Left hindlimb (tissue), 1 donor: ENCODE measurements at places on chromosomes 3 and 15.

GRCh38 chr3:28940530-28940929, 340.3 kb upstream of the RBMS3 start:
- DNase-seq = peak; percentile 52

DNA sequence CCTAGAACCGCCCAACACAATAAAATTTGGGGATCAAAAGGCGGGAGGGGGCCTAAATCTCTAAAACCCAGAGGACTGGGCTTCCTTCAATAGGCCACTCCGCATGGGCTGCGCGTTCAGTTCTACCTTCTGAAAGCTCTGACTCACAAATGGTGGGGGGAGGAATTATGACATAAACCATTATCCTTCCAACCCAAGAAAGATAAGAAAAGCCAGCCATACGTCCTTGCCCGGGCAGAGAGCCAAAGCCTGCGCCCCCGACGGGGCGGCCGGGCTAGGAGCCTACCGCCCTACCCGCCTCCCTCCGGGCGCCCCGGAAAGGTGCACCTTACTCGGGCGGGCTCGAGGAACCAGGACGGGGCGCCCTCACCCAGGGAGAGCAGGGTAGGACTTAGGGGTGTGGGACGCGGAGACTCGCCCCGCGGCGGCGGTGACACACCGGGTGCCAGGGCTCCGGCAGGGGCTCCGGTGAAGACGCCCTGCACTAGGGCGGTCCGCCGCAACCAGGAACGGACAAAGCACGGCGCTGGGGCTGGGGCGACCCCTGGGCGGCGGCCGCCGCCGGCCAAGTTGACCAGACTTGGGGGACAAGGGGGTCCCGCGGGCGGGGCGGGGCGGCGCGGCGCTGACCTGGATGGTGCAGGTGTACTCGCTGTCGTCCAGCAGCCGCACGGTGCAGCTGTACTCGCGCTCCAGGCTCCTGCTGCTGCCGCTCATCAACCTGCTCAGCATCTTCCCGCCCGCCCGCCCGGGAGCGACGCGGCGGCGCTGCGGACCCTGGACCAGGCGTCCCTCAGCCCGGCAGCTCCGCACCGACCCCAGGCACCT, 534 bp downstream of the FRMD5 start:
- peak; percentile 40 for DNase-seq

DNA sequence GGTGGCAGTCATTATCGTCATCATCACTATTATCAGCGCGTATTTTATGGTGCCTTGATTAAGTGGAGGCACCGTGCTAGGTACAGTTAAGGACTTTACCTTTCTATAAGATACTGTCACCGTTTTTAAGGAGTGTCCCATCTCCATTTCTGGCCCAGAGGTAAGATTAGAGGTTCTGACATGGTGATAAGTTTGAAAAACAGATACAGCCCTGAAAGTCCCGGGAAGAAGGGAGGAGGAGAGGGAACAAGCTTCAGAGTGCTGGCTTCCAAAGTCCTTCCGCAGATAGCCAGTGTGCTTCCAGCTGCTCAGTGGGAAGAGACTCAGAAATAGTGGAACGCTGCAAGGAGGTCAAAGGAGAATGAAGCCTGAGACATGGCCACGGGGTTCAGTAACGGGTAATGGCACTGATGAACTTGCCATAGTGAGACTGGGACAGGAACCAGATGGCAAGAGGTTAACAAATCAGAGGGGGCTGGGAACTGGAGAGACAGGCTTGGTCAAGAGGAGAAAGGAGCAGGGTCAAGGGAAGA, 9.1 kb upstream of the TM4SF4 start:
- DNase-seq = no peak

- no peak for DNase-seq
Observed at GRCh38 chr3:169383770-169384169, 279.7 kb downstream of the MECOM start.

GRCh38 chr15:70033529-70034140, 64.1 kb downstream of the TLE3 start:
- DNase-seq = peak; percentile 60

- DNase-seq = no peak
Observed at GRCh38 chr3:159721324-159721723, 267.3 kb upstream of the IL12A start.

GRCh38 chr3:50642382-50642781, 25.4 kb downstream of the MAPKAPK3 start:
- no peak for DNase-seq

GRCh38 chr3:61864886-61865285, 303.5 kb downstream of the PTPRG start:
- DNase-seq = no peak

GRCh38 chr3:132788301-132788671, 66.1 kb upstream of the NPHP3 start:
- peak; percentile 37 for DNase-seq

GRCh38 chr3:194976874-194977273, 291.2 kb downstream of the FAM43A start:
- no peak for DNase-seq

DNA sequence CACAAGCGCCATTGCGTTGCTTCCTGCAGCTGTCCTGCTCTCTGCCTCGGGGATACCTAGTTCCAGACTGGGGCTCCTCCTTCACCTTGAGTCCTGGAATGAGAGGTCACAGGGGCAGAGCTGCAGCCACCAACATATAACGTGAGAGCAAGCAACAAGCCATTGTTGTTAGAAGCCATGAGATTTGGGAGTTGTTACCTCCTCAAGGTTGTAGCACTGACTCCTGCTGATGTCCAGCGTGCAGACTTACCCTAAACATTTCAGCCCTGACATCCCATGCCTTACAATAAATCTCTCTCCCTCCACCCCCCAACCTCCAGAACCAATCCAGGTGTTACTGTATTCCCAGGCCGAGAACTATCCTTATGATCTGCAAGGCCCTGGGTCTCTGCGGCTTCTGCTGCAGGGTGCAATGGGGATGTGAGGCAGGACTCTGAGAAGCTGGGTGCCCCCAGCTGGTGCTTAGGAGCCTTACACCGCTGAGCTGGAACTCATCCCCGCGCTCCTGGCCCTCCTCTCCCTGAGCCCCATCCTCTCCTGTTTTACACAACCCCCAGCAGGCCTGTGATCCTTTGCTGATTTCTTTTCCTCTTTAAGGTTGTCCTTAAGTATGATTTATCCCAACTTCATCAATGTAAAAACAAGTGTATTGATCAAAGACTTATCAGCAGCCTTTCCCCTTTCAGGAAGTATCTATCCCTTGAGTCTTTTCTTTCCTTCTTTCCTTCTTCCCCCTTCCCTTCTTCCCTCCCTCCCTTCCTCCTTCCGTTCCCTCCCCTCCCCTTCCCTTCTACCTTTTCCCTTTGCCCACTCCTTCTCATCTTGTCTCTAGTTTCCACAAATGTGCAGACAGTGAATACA, 84.2 kb upstream of the ABHD2 start:
- no peak for DNase-seq

DNA sequence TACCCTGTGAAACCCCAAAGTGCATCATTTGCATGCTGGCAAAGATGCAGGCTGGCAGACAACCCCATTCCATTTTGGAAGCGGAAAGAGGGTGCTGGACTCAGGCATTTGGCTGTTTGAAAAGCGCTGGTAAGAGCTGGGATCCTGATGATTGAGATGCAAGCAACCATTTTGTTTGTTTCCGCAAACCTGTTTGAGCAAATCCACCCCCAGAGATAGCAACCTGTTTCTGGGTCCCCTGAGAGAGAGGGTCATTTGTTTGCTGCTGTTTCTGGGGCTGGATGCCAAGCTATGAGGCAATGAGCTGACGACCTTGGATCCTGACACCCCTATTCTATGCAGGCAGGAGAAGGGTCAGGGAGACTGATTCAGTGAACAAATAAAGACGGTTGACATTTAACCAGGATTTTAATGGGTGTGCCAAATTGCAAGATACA, 9.8 kb downstream of the SLC6A1 start:
- DNase-seq = no peak

GRCh38 chr15:39059917-39060316, 495.3 kb upstream of the RASGRP1 start:
- DNase-seq = no peak

DNA sequence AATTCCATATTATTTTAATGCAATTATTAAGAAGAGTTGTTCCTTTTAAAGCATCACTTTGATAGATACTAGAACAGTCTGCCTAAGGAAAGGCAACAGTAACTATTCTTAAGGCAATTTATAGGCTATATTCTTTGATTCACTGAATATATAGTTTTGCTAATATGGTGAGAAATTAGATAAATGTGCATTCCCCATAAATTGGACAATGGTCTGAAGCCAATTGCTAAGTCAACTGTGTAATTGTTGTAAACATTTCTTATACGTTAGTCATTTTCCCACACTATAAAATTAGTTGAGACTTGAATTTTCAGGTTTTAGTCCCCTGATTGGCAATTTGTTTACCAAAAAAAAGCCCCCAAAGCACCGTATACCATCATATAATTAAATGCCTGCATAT, 263.0 kb upstream of the NECTIN3 start:
- DNase-seq = no peak

DNA sequence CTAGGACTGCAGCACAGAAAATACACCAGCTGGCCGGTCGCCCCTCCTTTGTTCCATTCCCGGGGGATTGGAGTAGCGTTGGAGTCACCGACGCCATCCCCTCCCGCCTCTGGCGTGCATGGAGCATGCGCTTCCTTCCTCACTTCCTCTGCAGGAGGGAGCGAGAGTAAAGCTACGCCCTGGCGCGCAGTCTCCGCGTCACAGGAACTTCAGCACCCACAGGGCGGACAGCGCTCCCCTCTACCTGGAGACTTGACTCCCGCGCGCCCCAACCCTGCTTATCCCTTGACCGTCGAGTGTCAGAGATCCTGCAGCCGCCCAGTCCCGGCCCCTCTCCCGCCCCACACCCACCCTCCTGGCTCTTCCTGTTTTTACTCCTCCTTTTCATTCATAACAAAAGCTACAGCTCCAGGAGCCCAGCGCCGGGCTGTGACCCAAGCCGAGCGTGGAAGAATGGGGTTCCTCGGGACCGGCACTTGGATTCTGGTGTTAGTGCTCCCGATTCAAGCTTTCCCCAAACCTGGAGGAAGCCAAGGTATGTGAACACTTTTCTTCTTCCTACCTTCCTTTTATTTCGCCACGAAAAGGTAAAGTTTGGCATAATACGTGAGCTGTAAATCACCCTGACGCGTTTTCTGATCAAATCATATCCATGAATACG, at the start of gene SCG3:
Gene SCG3, plus strand, starts transcription at position 201 of the 661 bp plus-strand sequence. Its CDS starts 253 bp downstream, at position 454.
- peak; percentile 75 for DNase-seq

GRCh38 chr3:14962762-14963161, 15.4 kb downstream of the NR2C2 start:
- no peak for DNase-seq

- DNase-seq = no peak
Observed at GRCh38 chr3:190326930-190327329, 4.7 kb upstream of the CLDN1 start.

DNA sequence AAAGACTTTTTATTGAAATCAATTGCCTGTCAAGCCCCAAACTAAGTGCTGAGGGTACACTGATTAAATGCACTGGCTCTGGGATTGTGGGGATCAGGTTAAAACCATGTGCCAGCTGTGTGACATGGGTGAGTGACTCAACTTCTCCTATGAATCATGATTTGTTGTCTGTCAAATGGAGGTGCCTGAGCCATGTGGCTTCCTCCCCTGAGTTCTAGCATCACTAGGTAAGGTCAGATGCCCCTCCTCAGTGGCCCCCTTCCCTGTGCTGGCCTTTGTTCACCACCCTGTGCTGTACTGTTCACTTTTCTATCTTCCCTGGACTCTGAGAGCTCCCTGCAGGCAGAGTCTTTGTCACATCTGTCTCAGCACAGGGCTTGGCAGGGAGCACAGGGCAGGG, 43.6 kb upstream of the ATP2B2 start:
- DNase-seq = no peak

DNA sequence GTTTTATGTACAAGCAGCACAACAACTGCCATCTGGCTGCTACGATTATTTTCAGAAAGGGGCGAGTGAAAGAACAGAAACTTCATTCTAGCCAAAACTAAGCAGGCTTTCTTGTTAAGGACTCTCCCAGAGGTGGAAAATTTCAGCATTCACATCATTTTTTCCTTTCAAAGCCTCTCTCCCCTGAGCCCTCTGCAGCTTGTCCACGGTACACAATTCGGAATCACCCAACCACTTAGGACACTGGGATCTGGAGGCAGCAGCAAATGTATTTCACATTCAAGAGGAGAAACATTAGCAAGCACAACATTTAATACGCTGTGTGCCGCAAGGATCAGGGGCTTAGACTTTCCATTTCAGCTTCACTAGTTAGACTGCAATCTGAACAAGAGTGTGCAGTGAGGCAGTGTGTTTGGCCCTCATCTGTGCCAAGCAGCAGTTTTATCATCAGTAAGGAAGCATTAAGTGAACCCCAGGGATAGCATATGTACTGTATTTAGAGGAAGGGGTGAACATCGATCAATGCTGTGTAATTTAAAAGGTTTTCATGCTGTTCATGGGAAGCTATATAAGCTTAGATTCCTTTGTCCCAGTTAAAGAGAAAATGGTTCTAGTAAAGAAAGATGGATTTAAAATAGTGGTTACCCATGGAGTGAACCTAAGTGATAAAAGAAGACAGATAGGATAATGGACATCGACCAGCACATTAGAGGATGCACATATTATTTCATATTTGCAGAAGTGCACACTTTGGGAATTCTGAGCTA, 504.9 kb downstream of the TBL1XR1 start:
- peak; percentile 43 for DNase-seq

DNA sequence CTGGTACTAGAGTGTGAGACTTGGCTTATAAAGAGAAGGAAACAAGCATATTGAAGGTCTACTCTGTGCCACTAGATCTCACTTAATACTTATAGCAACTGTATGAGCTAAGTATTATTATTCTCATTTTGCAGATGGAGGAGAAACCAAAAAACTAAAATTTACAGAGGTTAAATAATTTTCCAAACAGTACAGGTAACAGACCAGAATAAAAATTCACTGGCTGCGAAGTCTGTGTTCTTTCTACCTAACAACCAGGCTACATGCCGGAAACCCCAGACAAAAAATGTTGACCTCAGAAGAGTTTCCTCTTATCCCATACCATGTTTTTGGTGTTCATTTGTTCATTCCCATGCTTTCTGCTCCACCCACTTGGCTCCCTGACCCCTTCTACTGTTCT, 46.6 kb downstream of the CMSS1 start:
- DNase-seq = no peak

DNA sequence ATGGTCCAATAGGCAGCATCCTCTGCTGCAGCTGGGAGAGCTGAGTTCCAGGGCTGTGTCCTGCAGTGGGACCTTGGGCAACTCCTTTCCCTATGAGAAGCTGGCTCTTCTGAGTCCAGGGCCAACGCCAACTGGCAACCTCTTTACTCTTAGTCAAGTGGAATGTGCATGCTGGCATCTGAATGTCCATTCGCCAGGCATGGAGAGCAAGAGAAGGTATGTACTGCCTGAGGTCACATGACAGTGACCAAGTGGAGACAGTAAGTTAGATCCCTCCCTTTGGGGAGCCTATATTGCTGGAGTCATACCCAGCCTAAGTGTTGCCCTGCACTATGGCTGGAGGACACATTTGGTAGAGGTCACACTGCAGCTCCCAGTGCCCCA, 12.1 kb downstream of the HEMK1 start:
- DNase-seq = no peak

DNA sequence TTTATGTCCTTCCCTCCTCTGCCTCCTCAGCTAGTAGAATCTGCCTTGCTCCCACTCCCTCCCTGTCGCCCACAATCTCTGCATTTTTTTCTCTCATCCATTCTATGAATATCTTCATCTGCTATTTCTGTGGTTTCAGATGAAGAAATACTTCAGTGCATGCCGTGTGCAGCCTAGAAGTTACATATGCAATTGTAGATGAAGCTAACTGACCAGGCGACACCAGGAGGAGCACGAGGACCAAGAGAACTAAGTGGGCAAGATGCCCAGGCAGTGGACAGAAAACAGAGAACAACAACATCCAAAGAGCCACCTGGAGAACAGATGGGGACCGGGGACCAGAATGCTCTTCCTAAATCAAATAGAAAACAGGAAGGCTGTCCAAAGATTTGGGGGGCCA, 121.4 kb upstream of the ATP11B start:
- DNase-seq = no peak

- no peak for DNase-seq
Observed at GRCh38 chr3:141415953-141416352, 47.6 kb downstream of the ZBTB38 start.
